Natural killer cell (primary cell): ENCODE measurements at places on chromosomes 1 and 21.

DNA sequence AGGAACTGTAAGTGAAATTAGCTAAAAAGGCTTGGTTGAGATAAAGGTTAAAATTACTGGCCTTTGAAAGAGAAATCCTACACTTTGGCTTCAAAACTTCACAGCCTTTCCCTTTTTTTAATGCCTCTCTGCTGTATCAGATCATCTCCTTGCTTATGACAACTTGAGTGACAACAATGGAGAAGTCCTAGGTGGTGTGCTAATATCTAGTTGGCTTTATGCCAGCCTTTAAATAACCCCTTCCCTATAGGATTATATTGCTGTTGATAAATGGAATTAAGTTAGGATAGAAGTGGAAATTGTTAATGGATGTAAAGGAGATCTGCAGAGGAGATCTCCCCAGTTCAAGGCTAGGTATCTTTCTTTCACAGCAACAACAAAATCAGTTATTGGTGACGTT is 130.2 kb upstream of the ATP1B1 start:
- DNase-seq = no peak

GRCh38 chr1:243723050-243723449 is 127.0 kb downstream of the AKT3 start:
- DNase-seq = no peak

GRCh38 chr1:2130156-2130555 is 64.4 kb downstream of the FAAP20 start:
- no peak for DNase-seq

DNA sequence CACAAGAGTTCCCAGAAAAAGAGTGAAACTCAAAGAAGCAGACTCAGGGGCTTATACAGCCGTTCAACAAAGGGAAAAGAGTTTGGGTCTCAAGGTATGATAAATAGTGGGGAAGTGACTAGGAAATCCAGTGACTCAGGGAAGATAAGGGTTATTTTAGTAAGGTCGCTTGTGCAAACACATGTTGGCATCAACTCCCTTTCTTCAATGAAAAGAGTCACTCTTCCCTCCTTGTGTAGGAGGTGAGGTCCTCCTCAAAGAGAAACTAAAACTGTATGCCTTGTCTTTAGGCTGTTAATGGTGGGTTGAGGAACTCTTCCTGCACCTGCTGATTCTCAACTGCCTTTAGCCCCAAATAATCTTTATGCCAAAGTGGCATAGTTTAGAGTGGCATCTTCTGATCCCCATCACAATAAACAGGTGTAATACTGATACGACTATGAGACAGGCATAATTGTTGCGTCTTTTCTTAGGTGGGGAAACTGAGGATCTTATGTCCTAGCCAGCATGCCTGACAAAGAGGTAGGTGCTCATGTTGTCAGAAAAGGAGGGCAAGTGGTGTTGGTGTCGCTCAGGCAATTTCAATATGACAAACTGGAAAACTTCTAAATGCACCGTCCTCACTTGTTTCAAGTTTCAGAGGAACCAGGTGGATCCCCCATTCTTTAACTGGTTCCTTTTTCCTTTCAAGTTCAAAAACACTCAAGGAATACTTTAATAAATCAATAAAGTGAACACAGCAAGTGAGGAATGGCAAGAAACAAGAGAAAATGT is 294.1 kb upstream of the RUNX1 start:
- no peak for DNase-seq

DNA sequence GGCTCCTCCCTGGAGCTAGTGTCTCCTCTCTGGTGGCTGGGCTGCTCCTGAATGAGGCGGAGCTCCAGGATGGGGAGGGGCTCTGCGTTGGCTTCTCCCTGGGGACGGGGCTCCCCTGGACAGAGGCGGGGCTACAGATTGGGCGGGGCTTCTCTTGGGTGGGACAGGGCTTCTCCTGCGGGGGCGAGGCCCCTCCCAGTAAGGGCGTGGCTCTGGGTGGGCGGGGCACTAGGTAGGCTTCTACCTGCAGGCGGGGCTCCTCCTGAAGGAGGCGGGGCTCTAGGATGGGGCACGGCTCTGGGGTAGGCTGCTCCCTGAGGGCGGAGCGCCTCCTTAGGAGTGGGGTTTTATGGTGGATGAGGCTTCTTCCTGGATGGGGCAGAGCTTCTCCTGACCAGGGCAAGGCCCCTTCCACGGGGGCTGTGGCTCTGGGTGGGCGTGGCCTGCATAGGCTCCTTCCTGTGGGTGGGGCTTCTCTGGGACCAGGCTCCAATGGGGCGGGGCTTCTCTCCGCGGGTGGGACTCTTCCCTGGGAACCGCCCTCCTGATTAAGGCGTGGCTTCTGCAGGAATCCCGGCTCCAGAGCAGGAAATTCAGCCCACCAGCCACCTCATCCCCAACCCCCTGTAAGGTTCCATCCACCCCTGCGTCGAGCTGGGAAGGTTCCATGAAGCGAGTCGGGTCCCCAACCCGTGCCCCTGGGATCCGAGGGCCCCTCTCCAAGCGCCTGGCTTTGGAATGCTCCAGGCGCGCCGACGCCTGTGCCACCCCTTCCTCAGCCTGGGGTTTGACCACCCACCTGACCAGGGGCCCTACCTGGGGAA is 22.7 kb upstream of the ARF1 start:
- peak; percentile 72 for DNase-seq

GRCh38 chr1:235075777-235076308 is 52.8 kb downstream of the TOMM20 start:
- DNase-seq = no peak

DNA sequence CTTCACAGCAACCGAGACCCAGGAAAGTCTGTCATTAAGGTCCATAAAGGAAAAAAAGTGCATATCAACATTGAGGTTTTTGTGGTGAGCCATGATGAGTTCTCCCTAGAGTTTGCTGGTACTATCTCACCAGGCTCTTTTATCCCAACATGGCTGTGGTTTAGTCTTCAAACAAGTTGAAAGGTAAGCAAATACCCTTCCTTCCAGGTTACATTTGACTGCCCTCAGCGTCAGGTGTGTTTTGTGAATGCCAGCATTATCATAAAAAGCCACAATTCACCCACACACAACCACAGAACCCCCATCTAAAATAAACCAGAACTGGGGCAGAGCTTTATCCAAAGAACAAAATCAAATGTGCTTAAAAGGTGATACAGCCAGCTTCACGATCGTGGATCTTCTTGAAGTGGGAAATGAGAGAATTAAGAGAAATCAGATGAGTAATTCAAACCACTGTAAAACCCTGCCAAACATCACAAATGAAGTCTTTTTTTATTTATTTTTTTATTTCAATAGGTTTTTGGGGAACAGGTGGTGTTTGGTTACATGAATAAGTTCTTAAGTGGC is 64.7 kb downstream of the SETD4 start:
- DNase-seq = no peak

DNA sequence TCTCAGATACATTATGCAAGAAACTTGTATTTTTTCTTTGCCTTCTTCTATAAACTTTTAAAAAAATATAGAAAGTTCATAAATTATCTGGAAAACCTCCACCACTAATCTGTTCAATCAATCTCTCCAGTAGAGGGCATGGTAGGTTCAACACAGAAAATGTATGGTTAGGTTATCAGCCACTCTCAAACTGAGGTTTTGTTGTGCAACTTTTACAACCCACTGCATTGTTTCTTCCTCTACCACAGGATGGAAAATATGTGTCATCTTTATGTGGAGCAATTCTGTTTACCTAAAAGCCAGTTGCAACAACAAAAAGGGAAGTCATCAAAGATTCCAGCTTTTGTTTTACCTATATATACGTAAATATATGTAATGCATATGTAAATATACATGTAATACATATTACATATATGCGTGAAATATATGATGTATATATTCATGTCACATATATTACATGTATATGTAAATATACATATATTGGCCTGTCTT is 3.0 kb upstream of the RGS2 start:
- DNase-seq = peak; percentile 83

GRCh38 chr1:240491796-240492195 is 120.2 kb downstream of the GREM2 start:
- no peak for DNase-seq
